Stimulated activated CD8-positive, alpha-beta memory T cell treated with anti-CD3 and anti-CD28 coated beads, Interleukin-4, amount 100 ng/mL, for 4 hours (primary cell): ENCODE measurements at places on chromosomes 6 and 20.

DNA sequence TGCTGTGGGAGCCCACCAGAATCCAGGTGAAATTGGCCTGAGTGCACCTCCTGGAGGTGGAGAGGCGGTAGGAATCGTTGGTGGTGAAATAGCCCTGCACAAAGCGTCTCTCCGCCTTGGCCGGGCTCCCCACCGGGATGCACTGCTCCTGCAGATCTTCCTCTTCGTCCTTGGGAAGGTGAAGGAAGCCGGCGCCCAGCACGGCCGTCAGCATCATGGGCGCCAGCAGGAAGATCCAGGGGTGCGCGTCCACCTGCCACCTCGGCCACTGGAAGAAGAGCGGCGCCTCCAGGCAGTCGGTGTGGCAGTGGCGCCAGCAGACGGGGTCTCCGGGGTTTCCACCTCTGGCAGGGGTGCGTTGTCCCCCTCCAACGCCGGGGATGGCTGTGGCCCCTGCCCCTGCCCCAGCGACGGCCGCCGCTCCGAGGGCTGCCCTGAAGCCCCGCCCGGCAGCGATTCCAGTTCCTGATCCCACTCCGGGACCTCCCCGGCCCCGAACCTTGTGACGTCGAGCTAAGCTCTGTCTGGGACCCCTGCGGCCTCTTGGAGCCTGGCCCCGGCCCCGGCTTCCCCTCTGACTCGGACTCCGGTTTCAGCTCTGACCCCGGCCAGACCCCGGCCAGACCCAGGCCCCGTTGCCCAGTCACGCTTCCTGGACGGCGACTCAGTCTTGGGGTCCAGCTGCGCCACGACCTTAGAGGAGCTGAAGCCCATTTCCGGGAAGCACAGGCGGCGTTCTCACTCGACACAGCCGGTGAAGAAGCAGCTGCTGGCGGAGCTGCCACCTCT lies 91.9 kb downstream of the CD164 start:
- no peak for DNase-seq

DNA sequence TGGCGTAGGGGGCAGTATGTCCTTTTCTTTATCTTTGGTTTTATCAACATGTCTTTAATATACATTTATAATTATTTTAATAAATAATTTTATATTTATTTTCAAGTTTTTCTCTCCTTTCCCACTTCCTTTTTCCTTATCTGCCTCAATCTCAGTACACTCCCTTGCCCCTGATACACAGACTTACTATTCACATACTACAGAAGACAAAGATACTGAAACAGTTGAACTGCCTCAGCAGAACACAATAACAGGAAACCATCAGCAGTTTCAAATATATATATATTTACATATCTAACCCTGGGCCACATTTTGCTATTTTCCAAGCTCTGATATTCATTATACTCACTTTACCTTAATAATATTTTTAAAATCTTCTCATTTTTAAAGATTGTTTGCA lies 19.8 kb downstream of the IBTK start:
- DNase-seq, result no peak

DNA sequence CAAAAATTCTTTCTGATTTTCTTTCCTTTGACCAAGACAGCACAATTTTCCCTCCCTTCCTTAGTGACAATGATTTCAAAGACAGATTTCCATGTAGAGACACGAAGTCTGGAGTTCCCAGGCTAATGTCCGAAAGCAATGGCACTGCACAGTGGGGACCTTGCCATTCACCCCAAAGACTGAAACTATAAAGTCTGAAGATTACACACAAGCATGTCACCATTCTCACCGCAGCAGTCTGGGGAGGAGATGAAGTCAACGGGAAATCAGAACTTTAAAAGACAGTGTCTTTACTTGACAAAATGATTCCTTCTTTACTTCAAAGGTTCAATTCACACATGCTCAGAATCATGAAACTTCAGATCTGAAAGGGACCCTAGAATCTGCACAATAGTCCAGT lies 8.3 kb downstream of the B4GALT5 start:
- DNase-seq, result no peak

DNA sequence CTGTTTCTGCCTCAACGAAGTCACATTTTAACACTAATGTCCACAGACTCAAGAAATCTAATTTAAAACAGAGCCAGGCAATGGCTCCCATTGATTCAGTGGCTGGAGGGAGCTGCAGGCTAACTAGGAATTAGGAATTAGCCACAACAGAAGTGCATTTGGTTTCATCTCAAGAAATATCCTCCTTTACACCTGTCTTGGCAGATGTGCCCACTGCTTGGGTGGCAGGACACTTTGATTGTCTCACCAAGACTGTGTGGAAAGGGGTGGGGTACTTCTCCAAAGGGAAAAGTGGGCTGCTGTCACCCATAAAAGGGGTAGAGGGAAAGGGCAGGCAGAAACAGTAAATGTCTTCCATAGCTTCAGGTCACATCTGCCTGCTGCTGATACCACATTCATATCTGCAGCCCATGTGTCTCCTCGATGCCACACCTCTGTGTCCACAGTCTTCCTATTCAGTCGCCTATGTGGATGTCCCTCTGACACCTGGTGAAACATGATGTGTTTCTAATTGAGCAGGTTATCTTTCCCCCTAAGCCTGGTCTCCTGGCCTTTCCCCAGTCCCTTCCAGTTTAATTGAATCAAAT lies 10.9 kb upstream of the OSER1 start:
- no peak for DNase-seq

DNA sequence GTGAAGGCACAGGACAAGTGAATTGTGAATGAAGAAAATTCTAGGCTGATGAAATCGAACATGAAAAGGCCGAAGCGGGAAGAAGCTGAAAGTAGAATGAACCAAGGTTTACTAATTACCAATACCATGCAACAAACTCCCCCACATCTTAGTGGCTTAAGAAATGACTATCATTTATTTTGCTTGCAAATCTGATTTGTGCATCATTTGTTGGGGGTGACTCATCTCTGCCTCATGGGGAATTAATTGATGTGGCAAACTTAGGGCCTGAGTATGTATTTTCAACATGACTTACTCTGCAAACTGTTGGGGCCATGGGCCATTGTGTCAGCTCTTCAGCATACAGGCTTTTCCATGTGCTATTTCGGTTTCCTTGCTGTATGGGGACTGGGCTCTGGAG lies 26.8 kb downstream of the PPP1R14C start:
- no peak for DNase-seq
